ENCODE measurements at places on chromosomes 1 and 21.

DNA sequence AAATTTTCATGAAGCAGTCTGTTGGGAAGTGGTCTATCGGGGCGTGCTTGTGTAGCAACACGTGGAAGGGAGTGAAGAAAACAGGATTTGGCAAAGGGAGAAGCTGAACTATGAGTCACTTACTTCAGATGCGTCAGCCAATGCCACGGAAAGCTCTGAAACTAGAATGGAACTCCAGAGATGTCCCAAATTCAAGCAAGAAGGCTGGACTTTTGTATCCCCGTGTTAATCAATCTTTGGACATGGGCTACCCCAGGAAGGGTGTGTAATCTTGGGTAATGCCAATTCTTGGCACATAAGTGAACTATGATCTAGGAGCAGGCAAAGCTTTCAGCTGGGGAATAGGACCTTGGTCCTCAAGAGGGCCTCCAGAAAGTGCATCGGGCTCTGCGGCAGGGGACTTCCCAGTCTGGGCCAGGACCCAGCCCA, 102.6 kb downstream of the ADSS2 start:
- no peak for DNase-seq

- DNase-seq: no peak
Observed at GRCh38 chr1:244002721-244003120, 48.4 kb upstream of the ZBTB18 start.

- DNase-seq: no peak
Observed at GRCh38 chr1:40423264-40423642, 27.0 kb upstream of the ZFP69B start.

GRCh38 chr1:12231276-12231595, 1.4 kb downstream of the VPS13D start:
- no peak for DNase-seq

GRCh38 chr1:115170961-115171392, 81.7 kb upstream of the TSPAN2 start:
- DNase-seq: no peak

- no peak for DNase-seq
Observed at GRCh38 chr1:56139836-56140235, 439.5 kb downstream of the PLPP3 start.

- no peak for DNase-seq
Observed at GRCh38 chr1:40802742-40803113, 19.1 kb downstream of the KCNQ4 start.

GRCh38 chr1:184610876-184611595, 143.6 kb downstream of the EDEM3 start:
- DNase-seq: no peak

DNA sequence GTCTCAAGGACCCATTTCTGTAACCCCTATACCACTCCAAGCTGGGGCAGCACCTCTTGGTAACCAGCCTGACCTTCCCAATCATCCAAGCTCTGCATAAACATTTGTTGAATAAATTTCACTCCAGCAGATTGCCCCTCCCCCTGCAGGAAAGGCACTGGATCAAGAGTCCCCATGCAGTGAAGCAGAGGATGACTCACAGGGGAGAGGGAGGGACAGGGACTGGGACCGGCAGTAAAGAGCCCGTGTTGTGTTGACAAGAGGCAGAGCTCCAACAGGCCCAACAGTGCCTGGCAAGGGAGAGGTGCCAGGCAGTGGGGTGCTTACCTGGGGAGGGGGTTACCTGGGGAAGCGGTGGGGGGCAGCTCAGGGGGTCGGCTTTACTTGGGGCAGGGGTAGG, 32.3 kb downstream of the SLC9A1 start:
- DNase-seq: no peak

- DNase-seq: no peak
Observed at GRCh38 chr1:101043776-101044175, 18.2 kb upstream of the DPH5 start.

- no peak for DNase-seq
Observed at GRCh38 chr1:209766051-209766450, 10.2 kb downstream of the TRAF3IP3 start.

DNA sequence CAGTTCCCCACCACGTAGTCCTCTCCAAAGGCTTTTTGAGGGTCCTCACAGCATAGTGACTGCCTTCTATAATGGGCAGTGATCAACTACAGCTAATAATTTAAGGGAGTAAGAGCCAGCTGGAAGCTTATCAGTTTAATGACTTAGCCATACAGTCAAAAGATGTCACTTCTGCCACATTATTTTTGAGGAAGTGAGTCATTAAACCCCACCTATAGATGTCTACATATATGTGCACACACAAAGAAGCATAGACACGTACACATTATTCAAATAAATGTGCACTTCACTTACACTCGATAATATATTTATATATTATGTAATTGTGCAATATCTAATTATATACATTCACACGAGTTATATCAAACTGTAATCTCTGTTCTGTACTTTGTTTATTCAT, 1704.7 kb downstream of the KCNT2 start:
- DNase-seq: no peak

- DNase-seq: no peak
Observed at GRCh38 chr1:11289064-11289463, 16.1 kb downstream of the UBIAD1 start.

DNA sequence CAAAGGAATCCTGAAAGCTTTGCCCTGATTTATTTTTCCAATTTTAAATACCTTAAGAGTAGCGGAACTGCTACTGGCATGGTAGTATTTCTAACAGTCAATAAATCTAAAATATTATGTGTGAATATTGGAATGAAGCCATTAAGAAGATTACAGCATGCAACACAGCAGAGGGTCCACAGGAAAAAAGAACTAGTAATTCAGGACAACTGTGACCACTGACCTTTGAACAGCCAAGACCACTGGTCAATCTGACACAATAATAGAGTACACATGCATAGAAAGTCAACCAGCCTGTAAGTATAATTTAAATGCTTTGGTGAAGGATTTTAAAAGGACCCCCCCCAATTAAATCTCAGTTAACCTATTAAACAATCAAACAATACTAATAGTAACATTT, 171.0 kb downstream of the DENND1B start:
- no peak for DNase-seq

DNA sequence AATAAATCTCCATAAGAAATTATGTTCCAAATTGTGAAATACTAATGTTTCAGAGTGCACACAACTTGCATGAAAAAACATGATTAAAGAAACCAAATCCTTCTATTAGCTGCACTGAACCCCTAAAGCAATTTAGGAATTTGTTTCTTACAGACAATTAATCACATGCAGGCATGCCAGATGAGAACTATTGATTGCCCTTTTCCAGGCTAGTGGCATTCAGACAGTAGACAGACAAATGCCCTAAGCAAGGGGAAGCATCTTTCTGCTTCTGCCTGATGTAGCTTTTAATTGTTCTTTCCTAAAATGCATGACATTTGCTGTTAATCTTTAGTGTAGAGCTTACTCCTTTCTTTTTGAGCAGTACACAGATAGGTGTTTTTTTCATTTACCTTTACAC, 229.5 kb downstream of the DPYD start:
- DNase-seq: no peak

DNA sequence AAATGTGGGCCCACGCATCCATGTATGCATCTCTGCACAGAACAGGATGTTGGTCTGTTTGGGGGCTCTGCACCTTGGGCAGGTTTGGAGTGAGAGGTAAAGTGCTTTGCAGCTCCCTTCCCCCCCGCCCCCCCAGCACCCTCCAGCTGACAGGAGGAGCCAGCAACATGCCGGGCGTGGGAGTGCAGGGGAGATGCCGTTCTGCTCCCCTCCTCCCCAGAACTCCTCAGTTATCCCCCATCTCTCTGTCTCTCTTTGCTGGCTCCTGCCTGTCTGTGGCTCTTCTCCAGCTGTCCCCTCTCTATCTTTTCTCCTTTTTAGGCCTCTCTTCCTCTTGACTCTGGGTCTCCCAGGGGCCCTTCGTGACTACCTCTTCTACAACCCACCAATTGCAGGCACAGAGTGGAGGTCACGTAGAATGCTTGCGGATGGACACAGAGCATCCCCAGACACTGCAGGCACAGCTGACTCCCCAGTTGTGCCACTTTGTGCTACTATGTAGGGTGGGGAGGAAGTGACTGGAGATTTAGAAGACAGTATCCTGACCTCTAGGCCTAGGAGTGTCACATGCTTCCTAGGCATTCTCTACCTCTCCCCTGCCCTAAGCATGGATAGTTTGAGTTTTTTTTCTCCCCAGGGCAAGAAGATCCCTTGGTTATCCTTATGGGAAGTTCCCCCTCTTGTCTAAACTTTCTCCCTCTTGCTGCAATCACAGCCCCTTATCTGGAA, 1.7 kb upstream of the RORC start:
- no peak for DNase-seq

DNA sequence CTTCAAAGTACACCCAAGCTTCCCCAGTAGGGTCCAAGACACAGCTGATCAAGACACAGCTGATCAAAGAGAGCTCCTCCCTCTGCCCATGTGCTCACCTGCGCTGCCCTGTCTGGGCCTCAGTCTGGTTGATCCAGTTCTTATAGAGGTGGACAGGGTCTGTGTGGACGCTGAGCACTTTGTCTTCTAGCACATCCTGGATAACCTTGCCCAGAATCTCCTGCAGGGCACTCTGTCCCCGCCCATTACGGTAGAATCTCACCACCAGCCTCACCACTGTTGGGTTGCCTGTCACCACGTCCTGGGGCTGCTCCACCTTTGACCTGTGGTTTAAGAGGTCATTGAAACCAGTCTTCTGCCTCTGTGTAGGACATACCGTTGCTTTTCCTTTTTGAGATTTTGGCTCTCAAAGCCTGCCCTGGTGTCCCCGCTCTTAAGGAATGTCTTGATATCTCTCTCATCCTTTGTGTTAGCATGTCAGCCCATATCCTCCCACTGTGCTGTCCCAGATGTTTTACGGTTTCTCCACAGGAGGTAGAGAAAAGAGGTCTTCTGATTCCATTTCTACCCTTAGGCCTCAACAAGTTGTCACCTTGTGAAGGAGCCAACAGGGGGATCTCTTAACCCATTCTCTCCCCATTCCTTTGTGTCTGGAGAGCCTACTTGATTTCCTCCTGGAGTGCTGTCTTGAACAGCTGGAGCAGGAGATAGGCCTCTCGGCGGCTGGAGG, 33.5 kb downstream of the IQGAP3 start:
- no peak for DNase-seq

GRCh38 chr1:162020150-162020549, 3.5 kb downstream of the OLFML2B start:
- no peak for DNase-seq

GRCh38 chr1:162192306-162192678, 122.8 kb downstream of the NOS1AP start:
- DNase-seq: no peak

DNA sequence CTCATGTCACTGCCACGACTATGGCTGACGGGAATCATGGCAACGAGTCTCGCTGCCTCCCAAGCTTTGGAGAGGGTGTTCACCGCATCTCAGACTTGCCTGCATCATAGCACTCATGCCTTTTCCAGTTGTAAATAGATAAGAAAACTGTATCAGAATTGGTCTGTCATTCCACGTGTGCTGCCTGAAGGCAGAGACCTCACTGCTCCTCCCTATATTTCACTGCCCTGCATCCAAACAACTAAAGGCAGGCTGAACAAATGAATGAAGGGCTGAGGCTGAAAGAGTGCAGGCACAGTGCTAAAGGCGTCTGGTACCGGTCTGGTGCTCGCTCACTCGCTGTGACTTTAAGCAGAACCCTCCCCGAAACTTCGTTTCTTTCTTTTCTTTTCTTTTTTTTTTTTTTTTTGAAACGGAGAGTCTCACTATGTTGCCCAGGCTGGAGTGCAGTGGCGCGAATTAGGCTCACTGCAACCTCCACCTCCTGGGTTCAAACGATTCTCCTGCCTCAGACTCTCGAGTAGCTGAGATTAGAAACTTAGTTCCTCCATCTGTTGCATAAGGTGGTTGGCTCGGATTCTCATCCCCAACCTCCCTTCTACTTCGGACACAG, 542 bp downstream of the EIF2B3 start:
- DNase-seq: no peak
